Activated CD4-positive, alpha-beta memory T cell treated with anti-CD3 and anti-CD28 coated beads, Interleukin-2, amount 10 ng/mL, durations not matched to agents 7 days and 5 days (primary cell): ENCODE measurements at places on chromosomes 12 and 14. TPM values are rescaled to one million over a fixed set of nuclear protein-coding genes. Genes with fewer than 3 reads are reported as not detected.

DNA sequence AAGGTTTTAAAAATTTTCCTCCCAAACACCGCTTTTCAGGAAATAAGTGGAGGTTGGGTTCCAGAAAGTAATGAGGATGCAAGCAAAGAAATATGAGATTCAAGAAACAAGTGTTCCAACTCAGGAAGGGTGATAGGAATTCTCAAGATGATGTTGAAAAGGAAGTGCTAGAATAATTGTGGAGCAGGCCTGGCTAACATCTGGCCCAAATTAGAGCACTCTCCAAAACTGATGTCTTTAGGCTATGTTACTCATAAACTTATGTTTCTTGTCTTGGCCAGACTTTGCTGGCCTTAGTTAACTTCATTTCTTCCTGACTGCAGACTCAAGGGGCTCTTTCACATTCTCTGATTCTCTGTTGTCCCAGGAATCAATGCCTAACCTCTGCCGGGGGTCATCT lies 116.3 kb downstream of the TMTC3 start:
- no peak for DNase-seq

GRCh38 chr12:15811214-15812127 lies 22.3 kb upstream of the EPS8 start:
- no peak for DNase-seq

DNA sequence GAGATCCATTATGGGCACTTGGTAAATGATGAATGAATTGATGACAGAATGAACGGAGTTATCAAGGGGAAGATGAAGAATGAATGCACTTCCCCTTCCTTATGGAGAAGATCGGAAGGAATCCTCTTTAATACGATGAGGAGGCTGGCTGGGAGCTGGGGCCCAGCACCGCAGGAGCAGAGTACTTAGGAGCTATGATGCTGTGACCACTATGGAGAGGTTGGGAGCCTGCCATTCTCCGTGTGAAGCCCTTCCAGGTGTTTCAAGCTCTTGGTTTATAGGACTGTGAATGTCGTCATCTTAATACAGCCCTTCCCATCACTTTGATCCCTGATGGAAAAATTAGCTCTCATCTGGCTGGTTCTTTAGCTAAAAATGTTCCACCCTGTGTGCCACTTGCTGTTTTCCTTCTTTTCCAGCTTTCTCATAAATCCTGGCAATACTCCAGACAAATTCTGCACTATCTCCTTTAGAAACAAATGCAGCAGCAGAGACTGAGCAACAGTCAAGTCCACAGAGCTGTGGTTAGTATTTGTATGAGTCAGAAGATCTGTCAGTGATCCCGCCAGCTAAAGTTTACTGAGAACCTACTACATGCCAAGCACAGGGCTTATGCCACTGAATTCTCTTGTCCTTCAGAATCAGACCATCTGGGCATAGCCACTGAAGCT lies 263.1 kb upstream of the CRY1 start:
- no peak for DNase-seq

SAMD15 gene
- total RNA-seq = 0.25 TPM
